ENCODE measurements at places on chromosomes 11 and 22.

GRCh38 chr11:63882555-63883242 lies 34.3 kb downstream of the RCOR2 start:
- no peak overlapping the region for H3K27ac ChIP-seq
- DNase-seq, result no peak
- peaks cover 36% of the 10 kb centered on the region for H3K4me1 ChIP-seq
- no peaks in the 10 kb centered on the region for H3K36me3 ChIP-seq
- no peak overlapping the region for H3K4me3 ChIP-seq

DNA sequence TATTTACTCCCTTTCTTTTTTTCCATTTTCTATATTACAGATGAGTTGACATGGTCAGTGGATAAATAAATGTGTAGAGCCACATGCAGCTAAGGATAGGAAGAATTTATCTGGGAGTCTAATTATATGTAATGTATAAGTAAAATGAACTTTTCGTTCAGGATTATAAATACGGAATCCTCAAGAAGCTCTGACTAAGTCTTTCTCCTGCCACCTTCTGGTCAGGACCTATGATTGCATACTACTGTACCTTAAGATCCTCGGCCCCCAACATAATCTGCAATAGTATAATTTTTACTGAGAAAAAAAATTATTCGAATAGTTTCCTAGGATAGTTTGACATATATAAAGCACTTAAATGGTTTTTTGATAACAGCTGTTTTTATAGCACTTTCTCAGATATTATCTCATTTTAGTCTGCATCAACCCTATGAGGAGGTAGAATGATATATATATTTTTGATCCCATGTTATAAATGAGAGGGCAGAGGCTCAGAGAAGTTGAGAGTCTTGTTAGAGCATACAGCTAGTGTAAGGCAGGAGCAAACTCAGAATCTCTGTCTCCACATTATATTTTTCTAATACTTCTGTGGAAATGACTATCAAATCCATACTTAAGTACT lies 36.1 kb downstream of the CCDC90B start:
- no peaks in the 10 kb centered on the region for H3K36me3 ChIP-seq
- no peak overlapping the region for H3K27ac ChIP-seq
- DNase-seq, result no peak
- peaks cover 11% of the 10 kb centered on the region for H3K4me1 ChIP-seq
- no peak overlapping the region for H3K4me3 ChIP-seq

DNA sequence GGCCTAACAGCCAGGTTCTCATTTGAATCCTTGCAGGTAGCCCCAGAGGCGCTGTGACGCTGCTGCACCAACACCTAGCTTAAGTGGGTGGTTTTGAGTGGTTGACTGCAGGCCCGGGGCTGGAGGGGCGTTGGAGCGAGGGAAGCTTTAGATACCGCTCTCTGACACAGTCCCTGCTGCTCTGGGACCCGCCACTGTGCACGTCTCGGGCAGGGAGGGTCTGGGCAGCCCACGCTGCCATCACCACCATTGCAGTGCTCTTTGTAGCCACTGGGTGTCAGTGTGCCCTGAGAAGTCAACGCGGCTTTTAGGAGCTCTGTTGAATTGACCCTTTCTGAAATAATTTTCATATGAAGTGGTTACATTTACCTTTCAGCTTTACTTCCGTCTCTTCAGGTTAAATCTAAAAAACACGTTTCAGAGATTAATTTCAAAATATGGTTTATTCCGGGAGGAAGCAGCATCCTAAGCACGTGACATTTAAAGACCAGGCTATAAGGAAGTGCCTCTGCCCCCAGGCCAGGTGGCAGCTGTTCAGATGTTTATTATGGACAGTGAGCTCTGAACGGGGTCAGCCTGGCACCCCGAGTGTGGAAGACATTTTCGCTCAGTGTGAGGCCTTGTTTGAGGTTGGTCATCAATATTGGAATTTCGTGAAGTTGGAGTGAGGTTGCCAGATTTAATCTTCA lies 30.9 kb upstream of the PARVB start:
- H3K27ac ChIP-seq, result peak overlapping the region; percentile 38
- no peak overlapping the region for H3K4me3 ChIP-seq
- no peak for DNase-seq
- peaks cover 21% of the 10 kb centered on the region for H3K36me3 ChIP-seq
- H3K4me1 ChIP-seq, result peaks cover 24% of the 10 kb centered on the region

GRCh38 chr11:75873417-75874221 lies 58.6 kb downstream of the UVRAG start:
- peaks cover 19% of the 10 kb centered on the region for H3K4me1 ChIP-seq
- H3K27me3 ChIP-seq, result no peaks in the 10 kb centered on the region
- peak overlapping the region; percentile 34 for H3K4me3 ChIP-seq
- peak overlapping the region; percentile 25 for H3K27ac ChIP-seq
- no peak for DNase-seq
- no peaks in the 10 kb centered on the region for H3K36me3 ChIP-seq

DNA sequence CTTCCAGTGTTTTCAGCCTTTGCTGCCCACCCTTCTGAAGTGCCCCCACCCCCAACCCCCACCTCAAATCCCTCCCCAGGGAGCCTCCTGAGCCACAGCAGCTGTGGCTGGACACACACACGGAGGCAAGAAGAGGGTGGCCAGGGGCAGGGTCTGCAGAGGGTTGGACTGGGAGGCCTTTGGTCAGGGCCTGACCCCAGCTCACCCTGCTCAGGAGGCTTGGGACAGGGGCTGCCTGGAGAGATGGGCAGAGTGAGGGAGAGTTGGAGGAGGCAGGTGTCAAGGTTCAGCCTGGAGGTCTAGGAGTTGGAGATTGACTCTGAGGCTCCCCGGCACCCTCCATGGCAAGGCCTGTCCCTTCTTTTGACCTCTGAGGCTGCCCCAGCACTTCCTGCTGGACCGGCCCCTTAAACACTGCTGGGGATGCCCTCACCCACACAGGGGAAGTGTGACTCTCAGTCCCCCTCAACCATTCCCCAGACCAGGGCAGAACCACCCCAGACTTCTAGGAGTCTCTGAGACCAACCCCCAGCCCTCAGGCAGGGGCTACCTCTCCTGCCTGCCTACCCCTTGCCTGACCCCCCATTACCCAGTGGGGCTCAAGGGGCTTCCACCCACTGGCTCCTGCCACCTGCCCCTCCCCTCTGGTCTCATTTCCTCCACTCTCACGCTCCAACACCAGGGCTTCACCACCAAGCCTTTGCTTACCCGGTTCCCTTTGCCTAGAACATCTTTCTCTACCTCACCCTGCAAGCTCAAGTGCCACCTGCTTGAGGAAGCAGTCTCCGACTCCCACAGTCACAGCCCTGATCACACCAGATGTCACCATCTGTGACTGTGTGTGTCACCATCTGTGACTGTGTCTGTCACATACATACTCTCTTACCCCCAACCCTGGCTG lies 8.6 kb downstream of the ARAP1 start:
- no peaks in the 10 kb centered on the region for H3K27me3 ChIP-seq
- H3K4me1 ChIP-seq, result peaks cover 66% of the 10 kb centered on the region
- H3K36me3 ChIP-seq, result no peaks in the 10 kb centered on the region
- DNase-seq, result no peak
- peak overlapping the region; percentile 82 for H3K4me3 ChIP-seq
